ENCODE measurements at places on chromosomes 7 and 10. TPM values are rescaled to one million over a fixed set of nuclear protein-coding genes. Genes with fewer than 3 reads are reported as not detected.

DNA sequence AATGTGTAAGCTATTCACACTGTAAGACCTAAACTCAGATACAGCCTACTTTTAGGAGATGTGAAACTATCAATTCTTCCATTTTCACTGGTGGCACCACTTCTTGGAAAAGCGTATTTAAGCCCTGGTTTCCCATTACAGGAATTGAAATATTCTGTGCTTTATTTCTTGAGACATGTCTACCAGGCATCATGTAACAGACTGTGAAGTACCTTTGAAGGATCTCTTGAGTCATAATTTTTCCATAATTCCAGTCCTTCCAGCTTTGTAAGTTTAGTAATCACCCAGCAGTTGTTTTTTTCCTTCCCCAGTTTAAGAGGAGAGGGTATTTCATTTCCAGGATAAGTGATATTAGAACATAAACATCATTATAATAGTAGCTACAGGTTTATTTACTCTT lies 186.0 kb upstream of the PRPS1L1 start:
- DNase-seq: no peak

DNA sequence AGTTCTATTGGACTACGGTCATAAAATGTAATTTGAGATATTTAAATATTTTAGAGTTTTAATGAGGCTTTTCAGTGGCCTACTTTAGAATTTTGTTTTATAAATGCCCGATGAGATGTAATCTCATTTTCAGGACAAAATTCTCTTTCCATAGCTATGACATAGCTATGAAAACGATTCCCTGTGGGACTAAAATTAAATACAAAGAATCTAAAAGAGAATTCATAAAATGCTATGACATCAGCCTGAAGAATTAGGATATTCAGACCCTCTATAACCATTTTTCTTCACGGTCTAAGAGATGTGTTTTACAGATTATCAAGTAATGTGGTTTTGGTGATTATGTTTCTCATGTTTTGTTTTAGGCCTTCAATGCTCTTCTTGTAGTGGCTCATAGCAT lies 48.2 kb upstream of the ODAD2 start:
- DNase-seq: no peak

DNA sequence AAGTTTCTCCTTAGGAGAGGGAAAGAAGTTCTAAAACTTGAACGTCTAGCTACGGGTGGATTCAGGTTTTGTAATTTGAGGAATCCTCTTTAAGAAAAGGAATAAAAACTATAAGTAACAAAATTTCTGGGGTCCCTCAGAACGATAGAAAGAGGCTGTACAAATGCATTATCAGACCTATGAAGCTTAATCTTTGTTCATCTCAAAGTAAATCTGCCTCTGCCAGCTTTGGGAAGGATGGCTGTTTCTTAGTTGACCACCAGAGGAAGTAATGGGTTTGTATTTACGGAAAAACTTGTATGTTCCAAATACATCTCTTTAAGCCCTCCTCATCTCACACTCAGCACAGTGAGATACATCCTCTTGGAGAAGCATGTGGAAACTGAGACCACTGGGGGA lies 864 bp downstream of the PSTK start:
- no peak for DNase-seq

GRCh38 chr10:80165173-80165572 lies 32.6 kb downstream of the PLAC9 start:
- DNase-seq: no peak

GRCh38 chr10:124650263-124650662 lies 93.9 kb downstream of the FAM53B start:
- DNase-seq: no peak

DNA sequence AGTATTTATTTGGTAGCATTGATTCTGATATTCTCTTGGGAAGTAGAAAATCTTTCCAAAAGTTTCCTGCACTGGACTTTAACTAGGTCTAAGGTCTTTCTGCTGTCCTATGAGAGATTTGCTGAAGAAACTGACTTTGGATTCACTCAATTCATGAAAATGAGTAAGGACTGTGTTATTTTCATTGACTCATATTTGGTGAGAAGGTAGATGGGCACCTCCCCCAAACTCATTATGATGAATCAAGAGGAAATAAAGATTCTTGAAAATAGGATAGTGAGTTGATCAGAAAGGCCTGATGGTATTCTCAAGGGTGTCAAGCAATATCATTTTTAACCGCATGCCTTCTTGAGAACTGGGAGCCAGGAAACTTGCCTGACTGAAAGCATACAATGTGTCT lies 110.3 kb downstream of the RNF133 start:
- no peak for DNase-seq

Gene INHBA
- total RNA-seq: 2.9 TPM

Gene DGKI
- 3.3 TPM for total RNA-seq
